Stimulated activated CD4-positive, alpha-beta T cell treated with anti-CD3 and anti-CD28 coated beads, TNF-alpha, amount 100 ng/mL, for 48 hours (primary cell): ENCODE measurements at places on chromosomes 7 and 10.

GRCh38 chr7:140009735-140010134 is 53.0 kb downstream of the PARP12 start:
- no peak for DNase-seq

- DNase-seq, result no peak
These were observed 24.0 kb downstream of the COL26A1 start for GRCh38 chr7:101386558-101387231.

GRCh38 chr10:106571192-106571946 is 593.1 kb downstream of the SORCS1 start:
- DNase-seq, result no peak

- DNase-seq, result no peak
These were observed 42.9 kb downstream of the BLNK start for GRCh38 chr10:96228408-96228994.

DNA sequence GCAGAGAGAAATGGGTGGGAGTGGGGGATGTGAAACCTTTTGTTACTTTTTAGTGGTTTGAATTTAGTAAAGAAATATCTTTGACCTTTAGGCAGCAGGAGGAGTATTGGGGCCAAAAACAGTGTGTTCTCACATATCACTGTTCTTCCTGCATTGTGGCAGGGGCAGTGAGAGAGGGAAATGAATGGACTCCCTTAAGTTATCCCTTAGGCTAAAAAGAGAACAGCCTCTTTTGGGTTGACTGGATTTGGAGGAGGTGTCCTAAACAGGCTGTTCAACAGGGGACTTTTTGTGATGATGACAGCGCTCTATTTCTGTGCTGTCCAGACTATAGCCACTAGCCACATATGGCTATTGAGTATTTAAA is 22.3 kb downstream of the ZNF775 start:
- DNase-seq, result no peak

DNA sequence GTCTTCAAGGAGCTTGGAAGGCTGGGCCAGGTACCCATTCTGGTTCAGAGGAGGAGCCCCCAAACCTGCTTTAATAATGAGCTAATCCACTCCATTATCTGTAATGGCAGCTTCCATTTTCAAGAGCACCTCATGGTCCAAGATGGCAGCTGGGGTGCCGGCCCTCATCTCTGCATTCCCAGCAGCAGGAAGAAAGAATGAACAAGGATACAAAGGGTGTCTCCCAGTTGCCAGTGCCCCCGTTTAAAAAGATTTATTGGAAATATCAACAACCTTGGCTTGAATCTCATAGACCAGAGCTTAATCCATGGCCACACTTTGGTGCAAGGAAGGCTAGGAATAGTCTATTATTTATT is 8.5 kb downstream of the LAT2 start:
- no peak for DNase-seq

DNA sequence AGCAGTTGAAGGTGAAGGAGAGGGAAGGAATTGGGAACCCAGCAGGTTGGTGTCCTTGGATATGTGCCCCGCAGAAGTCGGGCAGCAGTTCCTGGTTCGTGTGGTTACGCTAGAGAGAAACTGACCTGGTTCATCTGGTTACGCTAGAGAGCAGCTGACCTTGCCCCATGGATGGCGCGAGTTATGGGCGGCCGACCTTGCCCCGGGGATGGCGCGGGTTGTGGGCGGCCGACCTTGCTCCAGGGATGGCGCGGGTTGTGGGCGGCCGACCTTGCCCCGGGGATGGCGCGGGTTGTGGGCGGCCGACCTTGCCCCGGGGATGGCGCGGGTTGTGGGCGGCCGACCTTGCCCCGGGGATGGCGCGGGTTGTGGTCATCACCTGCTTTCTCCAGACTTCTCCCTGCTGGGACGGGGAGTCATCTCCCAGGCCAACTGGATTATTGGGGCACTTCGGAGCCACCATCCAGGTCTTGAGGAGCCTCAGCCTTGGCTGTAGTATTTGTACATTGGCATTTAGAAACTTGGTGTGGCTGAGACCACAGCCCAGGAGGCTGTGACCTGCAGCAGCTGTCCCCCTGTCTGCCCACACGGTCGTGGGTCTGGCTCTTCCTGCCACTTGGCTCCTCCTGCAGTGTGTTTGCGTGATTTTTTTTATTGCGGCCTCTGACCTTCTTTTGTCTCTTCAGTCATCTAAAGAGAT is 6.1 kb downstream of the GET4 start:
- DNase-seq, result no peak

- DNase-seq, result no peak
These were observed 112.8 kb downstream of the PTPN20 start for GRCh38 chr10:47024046-47024322.

DNA sequence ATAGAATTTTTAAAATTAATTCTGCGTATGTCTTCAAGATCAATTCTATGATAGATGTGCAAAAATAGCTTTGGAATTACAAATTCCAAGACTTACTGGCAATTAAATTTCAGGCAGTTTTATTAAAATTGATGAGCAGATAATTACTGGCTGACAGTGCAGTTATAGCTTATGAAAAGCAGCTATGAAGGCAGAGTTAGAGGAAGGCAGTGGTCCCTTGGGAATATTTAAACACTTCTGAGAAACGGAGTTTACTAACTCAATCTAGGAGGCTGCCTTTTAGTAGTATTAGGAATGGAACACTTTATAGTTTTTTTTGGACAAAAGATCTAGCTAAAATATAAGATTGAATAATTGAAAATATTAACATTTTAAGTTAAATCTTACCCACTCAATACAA is 70.8 kb downstream of the CFTR start:
- no peak for DNase-seq

- peak; percentile 40 for DNase-seq
These were observed 63.9 kb downstream of the TMEM209 start for GRCh38 chr7:130141161-130141883.

DNA sequence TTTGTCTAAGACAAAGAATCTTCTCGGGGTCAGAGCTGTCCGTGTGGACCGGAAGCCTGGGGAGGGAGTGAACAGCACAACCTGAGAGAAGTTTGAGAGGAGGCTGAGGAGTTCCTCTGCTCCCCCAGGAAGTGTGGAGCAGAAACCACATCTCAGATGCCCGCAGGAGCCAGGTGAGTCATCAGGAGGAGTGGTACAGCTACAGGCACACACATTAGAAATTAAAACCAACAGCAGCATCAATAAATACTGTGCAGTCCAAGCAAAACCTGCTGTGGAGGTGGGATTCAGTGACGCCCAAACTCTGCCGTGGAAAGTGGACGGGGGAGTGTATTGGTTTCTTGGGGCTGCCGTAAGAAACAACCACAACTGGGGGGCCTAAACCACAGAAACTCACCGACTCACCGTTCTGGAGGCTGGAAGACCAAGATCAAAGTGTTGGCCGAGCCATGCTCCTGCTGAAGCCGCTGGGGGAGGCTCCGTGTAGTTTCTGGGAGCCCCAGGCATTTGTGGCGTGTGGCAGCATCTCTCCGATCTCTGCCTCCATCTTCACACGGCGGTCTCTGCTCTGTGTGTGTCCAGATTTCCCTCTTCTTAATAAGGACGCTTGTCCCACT is 31.2 kb upstream of the GARS1 start:
- no peak for DNase-seq

- no peak for DNase-seq
These were observed 49.5 kb upstream of the ZNF32 start for GRCh38 chr10:43698156-43698555.

GRCh38 chr7:233249-234035 is 41.1 kb downstream of the FAM20C start:
- no peak for DNase-seq

GRCh38 chr7:208130-208673 is 15.8 kb downstream of the FAM20C start:
- DNase-seq, result no peak

- DNase-seq, result no peak
These were observed 116.6 kb downstream of the KMT2E start for GRCh38 chr7:105130580-105130979.

DNA sequence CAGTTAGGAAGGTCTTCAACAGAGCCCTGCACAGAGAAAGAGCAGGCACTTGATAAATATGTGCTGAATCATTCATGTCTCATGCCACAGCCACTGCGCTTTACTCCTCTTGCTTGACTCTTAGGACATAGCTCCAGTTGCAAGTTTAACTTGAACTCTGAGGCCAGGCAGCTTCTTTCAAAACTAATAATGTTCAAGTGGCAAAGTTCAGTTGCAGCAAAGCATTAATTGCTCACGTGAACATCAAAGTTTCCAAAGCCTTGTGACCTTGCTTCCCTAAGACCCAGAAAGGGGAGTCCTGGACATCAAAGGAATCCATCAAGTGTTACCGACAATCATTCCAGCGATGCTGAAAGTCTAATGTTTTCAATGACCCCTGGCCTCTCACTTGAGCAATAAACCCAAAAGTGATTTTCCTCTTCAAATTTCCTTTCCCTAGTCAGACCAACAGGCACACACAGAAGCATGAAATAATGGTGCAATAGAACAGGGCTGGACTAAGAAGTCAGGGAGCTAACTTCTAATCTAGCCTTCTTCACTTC is 21.8 kb upstream of the TECTB start:
- DNase-seq, result no peak

GRCh38 chr7:98921608-98922372 is 43.5 kb downstream of the TRRAP start:
- DNase-seq, result no peak

DNA sequence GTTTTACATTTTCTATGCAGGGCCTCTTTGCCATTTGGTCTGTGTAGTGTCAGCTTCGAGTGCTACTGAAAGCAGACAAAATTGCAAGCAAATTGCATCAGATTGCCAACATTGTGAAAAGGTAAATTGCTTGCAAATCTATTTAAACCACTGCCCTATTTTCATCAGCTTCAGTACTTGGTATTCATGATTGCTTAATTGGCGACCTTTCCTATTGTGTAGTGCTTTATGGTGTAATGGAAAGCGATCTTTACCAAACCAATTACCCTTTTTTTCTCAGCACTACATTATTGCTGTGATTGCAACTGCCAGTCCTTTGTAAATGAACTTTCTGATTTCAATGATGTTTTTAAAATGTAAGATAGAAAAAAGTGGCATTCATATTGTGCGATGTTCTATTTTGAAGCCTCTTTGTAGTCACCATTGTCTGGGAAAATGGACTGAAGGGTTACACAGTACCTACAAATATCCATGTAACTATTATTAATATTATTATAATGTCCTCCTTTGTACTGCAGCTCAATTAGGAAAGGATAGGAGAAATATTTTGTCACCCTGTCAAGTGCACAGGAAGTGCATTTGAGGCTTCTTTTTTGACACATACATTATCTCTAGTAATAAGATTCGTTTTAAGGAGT is 177.7 kb upstream of the SP8 start:
- DNase-seq, result no peak

DNA sequence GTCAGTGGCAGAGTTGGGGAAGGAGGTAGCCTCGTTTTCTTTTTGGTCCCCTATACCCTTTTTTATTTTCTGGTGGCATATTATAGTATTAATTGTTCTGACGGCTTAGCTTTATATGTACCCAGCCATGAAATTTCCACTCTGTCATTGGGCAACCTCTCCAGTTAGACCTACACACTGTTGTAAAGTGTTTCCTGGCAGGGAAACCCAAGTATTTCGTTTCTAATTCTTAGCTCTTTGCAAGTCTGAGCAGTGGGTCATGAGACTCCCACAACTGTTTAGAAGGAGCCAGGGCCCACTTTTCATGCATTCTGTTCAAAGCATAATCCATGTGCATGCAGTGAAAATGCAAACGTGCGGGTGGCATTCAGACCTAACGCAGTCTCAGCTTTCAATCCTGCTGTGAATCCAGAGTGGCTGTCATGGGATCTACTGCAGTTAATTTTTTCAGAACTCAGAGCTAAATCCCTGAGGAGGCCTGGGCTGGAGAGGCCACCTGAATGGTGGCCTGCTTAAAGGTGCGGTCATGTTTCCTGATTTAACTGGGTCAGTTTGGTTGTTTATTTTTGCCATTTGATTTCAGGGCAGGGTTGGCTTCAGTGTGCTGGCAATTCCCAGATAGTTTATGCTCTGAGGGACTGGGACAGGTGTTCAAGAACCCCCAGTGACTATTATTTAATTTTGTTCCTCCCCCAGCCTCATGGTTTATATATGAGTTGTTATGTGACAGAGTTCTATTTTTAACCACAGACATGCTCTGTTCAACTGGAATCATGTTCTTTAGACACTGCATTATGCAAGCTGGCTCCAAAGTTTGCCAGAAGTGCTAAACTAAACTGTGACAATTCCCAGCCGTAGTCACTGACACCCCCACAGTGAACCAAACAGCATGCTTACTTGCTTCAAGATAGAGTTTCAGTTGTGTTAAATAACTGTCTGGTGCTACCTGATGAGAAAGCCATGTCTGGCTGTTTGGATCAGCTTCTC is 27.4 kb upstream of the SYPL1 start:
- no peak for DNase-seq

- DNase-seq, result no peak
These were observed 278.1 kb upstream of the TMEM229A start for GRCh38 chr7:124310934-124311390.

DNA sequence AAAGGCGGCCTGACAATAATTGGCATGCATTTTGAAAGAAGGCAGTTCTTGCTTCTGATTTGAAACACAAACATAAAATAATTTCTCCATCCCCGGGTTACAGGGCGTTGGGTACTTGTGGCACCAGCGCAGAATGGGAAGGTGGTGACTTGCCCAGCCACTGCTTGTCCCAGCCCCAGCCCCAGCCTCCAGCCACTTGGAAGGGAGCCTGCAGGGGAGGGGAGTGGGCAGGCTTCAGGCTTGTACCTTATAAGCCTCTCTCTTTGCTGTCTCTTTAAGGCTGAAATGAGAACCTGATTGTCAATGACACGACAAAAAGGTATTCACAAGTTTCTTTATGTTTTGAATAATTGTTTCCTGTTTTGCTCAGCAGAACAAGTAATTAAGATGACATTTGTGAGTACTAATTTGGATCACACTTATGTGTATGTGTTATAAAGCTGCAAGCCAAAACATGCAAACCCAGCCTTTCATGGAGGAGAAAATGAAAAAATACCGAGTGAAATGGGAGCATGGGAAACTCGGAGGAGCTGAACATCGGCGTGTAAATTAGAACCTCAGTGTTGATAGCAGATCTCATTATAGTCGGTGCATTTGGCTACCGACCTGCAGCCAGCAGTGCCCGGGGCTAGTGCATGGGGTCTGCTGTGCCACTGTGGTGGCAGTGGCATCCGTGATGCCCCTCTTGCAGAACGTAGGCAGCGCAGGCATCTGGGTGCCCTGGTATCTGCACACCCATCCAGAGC is 129.9 kb downstream of the EBF3 start:
- no peak for DNase-seq

GRCh38 chr7:98988641-98989040 is 110.3 kb downstream of the TRRAP start:
- no peak for DNase-seq

GRCh38 chr7:94656925-94657731 is 1.2 kb upstream of the SGCE start:
- DNase-seq, result no peak

DNA sequence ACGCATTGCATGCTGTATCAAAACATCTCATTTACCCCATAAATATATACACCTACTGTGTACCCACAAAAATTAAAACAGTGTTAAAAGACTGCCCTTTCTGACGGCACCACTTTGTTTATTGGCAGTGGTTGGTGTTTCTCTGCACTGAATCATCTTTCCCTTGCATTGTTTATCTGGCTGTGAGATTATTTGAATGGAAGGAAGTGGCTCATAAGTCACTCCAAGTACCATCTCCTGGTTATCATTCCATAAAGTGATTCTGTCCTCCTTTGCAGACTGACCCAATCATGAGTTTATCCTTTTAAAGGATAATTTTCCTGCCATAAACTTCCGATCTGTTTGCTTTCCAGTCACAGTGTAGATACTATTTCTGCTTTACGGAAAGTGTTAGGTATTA is 183.8 kb downstream of the CAMK1D start:
- DNase-seq, result no peak

GRCh38 chr10:110558041-110558440 is 9.5 kb upstream of the SMC3 start:
- DNase-seq, result no peak

GRCh38 chr10:14782691-14783363 is 8.1 kb upstream of the FAM107B start:
- no peak for DNase-seq
